Stimulated activated CD4-positive, alpha-beta T cell treated with anti-CD3 and anti-CD28 coated beads, Interleukin-4, amount 100 ng/mL, for 48 hours (primary cell): ENCODE measurements at places on chromosomes 7 and 10.

DNA sequence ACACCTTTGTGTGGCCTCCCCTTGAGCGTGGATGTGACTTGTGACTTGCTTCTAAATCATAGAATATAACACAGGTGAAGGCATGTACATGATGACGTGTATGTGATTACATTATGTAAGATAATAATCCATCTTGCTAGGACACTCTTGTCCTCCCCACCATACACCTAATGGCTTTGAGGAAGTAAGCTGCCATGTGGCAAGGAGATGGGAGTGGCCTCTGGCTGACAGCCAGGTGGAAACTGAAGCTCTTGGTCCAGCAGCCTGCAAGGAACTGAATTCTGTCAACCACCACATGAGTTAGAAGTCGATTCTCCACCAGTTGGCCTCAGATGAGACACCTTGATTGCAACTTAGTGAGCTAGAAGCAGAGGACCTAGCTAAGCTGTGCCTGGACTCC, 67.4 kb upstream of the ELN start:
- no peak for DNase-seq

DNA sequence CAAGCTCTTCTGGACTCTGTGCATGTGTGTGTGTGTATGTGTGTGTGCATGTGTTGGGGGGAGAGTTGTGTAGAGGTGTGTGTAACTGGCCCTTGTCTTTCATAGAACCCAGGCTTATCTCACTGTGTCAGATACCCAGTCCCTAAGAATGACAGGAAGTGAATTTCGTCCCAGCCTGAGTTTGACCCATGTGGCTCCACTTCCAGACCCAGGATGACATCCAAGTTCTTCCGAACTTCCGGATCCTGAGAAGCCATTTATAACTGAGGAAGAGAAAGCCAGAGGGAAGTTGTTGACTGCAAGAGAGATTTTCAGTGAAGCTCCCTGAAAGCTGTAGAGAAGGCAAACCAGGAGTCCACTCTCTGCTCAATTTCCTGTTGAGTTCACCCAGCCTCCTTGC, 53.2 kb downstream of the ADRB1 start:
- no peak for DNase-seq

DNA sequence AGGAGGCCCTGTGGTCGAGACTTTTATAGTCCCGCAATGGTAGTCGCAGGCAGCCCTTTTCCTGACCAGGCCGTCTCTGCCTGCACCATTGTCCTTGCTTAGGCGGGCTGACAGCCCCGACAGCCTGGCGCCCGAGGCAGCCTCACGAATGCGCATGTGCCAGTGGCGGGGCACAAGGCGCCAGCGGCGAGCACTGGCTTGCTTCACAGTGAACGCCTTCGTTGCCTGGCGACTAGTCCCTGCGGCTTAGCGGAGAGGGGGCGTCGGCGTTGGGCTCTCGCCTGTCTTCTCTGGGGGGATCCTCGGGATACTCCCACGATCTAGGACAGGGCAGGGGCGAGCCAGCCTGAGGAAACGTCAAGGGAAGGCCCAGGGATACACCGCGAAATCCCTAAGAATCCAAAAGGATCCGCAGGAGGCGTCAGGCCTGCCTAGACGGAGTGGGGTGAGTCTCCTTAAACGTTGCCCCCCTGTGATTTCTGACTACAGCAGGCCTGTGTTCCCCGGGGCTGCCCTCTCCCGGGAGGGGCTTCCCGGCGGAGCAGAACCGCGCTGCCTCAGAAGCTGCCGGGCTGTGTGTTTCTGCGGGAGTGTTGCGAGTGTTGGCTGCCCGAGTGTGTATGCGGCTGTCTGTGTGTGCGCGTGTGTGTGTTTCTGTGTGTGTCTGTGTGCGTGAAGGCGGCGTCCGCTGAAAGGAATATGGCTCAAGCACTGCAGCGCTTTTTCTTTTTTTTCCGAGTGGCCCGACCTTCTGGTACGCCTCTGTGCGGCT, 20.5 kb upstream of the ZNF273 start:
- no peak for DNase-seq

DNA sequence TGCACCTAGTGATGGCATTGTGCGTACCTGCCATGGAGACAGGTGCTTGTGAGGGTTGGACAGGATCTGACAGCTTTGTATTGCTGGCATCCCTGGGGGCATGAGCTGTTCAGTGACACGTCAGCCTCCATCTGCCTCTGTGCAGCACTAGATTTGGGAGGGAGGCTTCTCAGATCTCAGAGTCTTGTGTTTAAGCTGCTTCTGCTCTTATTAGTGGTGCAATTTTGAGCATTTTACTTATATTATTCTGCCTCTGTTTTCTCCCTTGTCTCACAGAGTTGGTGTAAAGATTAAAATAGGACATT, 5.1 kb downstream of the ARHGAP22 start:
- DNase-seq = no peak

DNA sequence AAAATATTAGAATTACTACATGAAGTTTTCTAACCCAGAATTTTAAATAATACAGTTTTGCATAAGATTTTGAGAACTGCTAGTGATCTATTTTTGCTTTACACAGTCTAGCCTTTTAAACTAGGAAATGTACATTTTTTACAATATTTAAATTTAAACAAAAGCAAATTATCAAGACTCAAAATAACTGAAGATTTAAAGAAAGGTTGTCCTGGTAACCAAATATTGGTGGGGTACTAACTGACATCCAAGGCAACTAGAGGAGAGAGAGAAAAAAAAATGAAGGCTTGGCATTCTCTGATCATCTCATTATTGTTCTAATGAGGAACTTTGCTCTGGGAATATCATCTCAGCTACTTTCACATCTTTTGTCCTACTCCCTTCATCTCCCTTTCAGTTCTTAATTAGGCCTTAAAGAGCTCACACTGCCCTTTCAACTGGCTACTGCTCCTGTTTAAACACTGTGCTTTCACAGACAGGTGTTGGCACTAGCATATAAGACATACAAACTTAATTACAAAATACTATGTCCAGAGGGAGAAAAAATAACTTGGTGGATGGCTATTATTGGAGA, 33.7 kb downstream of the RAB11FIP2 start:
- DNase-seq = no peak

GRCh38 chr7:121938429-121938996, 65.6 kb downstream of the PTPRZ1 start:
- DNase-seq = no peak

- DNase-seq = no peak
Measured at GRCh38 chr10:31262672-31263071, 56.3 kb upstream of the ZEB1 start.

DNA sequence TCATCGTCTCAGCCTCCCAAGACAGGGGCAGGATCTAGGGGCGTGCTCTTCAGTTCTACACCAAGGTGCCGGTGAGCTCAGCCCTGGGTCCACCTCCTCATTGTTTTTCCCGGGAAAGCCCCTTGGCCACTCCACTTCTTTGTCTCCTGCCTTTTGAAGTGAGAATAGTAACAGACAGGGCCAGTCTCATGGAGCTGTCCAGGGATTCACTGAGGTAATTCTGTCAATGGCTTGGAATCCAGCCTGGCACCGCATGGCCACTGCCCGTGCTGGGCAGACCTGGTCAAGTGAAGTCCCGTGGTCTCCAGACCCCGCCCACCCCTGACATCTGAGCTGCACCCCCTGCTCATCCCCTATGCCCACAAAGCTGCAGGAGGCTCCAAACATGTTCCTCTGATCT, 138.9 kb downstream of the TNS3 start:
- DNase-seq = no peak

DNA sequence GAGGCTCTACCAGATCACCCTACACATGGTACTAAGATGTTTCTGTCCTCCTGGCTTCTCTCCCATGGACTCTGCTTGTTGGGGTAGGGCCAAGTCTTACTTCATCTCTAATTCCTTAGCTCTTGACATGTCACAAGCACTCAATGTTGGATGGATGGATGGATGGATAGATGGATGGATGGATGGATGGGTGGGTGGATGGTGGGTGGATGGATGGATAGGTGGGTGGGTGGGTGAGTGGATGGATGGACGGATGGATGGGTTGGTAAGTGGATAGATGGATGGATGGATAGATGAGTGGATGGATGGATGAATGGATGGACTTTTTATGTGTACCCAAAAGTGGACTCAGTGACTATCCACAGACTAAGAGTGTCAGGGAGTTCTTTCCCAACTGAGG, 28.5 kb downstream of the HSPA12A start:
- DNase-seq = no peak

GRCh38 chr7:120725376-120726039, 132.4 kb downstream of the TSPAN12 start:
- DNase-seq = no peak

DNA sequence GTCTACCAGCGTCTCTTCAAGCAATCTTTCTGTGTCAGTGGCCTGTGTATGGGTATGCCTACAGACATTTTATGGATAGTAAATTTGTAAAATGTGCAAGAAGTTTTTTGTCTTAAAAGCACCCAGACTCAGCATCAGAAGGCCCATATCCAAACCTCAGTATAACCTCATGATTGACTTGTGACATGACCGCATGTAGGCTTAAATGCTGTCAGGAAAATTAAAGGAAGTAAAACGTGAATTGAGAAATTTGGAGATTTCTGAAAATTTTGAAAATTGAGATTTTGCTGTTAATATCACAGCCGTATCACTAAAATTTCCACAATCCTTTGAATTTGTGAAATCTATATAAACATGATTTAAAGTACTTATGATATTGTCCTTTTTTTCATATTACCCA, 410.2 kb downstream of the AUTS2 start:
- DNase-seq = no peak

- no peak for DNase-seq
Measured at GRCh38 chr7:51019191-51019844, 236.6 kb upstream of the GRB10 start.

DNA sequence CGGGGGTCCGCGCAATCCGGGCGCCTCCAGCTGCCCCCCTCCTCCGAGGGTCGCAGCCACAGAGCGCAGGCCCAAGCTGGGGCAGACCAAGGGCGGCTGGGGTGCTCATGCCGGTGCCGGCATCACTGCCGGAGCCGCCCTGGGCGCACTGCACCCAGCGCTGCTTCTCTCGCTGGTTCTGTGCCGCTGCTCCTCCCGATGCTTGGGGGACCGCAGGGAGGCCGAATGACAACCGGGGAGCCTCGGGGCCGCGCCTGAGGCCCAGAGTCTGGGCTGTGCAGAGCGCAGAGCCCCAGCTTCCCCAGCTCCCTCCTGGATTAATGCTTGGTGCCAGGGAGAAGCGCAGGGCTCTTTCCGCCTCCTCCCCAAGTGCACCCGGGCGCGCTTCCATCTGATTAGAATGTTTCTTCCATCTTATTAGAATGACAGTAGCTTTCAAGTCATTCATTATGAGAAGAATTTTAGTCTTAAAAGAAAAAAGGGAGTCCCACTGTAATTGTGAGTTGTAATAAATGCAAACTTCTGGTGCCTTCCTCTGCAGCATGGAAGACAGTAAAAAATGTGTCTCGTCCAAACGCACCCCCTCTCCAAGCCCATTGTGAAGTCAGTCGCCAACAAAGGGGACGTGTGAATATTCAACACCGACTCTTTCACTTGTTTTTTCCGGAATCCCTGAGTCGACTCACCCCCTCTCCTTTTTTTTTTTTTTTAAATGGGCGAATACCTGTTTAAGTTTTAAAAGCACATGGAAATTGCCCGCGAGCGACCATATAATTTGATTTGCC, 19.5 kb upstream of the PTF1A start:
- DNase-seq = no peak

GRCh38 chr10:49543604-49544003, 4.7 kb upstream of the ERCC6 start:
- no peak for DNase-seq

- DNase-seq = peak; percentile 1
Measured at GRCh38 chr10:81920213-81920829, 45.3 kb downstream of the NRG3 start.

GRCh38 chr10:33428682-33429081, 94.2 kb upstream of the NRP1 start:
- no peak for DNase-seq

DNA sequence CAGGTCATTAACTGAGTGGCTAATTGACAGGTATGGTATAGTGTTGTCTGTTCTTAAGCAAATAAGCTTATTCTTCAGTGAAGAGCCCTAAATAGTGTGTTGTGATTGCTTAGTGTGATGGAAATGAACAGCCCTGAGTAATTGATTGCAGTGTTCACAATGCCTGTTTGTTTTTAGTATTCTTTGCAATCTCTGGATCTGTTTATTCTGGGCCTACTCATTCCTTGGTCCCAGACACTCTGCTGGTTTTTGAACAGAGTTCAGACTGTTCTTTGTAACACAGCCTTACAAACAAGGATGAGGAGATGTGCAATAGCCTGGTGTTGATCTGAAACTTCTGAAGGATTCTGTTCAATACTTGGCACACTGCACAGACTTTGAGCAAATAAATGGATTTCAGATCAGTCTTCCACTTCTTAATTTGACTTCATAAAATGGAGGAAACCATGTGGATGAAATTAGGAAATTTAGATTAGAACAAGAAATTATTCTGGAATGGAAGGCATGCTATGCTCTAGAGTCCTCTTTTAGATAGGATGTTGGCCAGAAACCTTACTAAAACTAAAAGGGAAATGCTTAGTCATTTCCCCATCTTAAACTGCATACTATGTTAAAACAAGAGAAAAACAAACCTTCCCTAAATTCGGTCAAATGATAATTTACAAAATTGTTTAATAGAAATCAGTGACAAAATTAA, 444.2 kb upstream of the SEMA3D start:
- DNase-seq = no peak

DNA sequence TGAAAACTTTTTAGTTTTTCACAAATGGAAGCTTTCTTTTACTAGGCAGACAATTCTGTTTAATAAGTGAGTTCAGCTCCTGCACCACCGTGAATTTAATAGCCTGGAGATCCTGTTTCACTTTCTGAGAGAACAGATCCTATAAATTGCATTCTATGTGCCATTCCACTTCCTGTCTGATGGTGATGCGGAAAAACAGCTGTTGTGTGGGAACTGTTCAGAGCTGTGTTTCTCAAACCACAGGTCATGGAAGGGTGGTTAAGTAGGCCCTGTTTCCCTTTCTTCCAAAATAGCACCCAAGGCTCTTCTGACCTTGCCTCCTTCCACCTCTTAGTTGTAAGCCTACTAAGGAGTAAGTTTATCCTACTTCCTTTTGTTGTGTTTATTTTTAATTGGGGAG, 97.2 kb upstream of the DKK1 start:
- no peak for DNase-seq
